MCF 10A (cell line): ENCODE measurements at places on chromosomes 4 and X.

DNA sequence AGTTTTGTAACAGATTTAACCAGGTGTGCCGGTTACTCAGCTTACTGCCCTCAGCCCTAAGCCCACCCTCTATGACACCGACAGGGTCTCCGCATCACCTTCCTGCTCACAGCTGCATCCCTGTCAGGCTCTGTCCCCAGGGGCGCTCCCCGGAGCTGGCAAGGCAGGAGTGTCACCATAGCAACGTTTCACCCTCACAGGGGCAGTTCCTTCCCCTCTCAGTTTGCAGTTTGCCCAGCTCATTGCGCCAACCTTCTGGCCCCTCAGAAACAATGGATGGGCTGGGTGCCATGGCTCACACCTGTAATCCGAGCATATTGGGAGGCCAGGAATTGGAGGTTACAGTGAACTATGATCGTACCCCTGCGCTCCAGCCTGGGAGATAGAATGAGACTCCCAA is 42.6 kb downstream of the RGS12 start:
- no peak for DNase-seq

GRCh38 chr4:69823481-69824186 is 36.3 kb downstream of the SULT1E1 start:
- peak; percentile 65 for DNase-seq

- no peak for DNase-seq
Observed at GRCh38 chr4:28277931-28278330, 1417.3 kb downstream of the STIM2 start.

- DNase-seq = no peak
Observed at GRCh38 chrX:38225093-38225492, 4.4 kb upstream of the SRPX start.

- DNase-seq = no peak
Observed at GRCh38 chr4:4704267-4704666, 155.2 kb upstream of the MSX1 start.

DNA sequence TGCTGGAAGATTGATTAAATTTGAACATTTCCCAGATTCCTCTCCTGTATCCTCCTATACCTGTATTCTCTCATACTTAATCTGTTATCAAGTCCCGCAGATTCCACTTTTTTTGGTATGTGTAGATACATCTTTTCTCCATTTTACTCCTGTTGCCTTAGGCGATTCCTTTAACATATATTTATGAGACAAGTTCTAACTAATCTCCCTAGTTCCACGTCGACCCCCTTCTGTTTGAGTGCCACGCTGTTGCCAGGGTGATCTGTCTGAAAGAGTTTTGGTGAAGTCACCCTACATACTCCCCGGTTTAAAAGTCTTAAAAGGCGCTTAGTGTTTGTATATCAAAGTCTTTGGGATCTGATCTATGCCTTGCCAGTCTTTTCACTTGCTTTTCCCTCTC is 2.4 kb downstream of the HNRNPH2 start:
- DNase-seq = no peak

GRCh38 chr4:4857809-4858508 is 1.5 kb upstream of the MSX1 start:
- no peak for DNase-seq

DNA sequence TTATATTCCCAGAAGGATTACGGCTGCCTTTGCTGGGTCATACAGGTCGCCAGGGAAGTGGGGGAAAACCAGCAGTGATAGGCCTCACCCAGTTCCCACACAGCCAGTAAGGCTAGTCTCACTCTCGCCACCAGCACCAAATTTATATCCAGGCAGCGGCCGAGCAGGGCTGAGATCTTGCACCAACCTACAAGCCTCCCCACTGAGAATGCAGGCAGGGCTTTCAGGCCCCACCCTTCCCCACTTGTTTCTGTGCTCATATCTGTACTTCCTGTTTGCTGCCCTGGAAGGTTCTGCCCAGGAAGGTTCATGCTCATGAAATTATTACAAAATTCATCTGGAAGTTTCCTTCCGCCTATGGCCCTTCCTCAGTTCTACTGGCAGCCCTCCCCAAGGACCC is 179.7 kb downstream of the STIM2 start:
- DNase-seq = no peak

- DNase-seq = peak; percentile 79
Observed at GRCh38 chrX:24395775-24396174, 35.3 kb downstream of the SUPT20HL1 start.

- no peak for DNase-seq
Observed at GRCh38 chr4:57110640-57111511, 691 bp upstream of the IGFBP7 start.

GRCh38 chrX:74242484-74243138 is 61.4 kb upstream of the ZCCHC13 start:
- DNase-seq = no peak

DNA sequence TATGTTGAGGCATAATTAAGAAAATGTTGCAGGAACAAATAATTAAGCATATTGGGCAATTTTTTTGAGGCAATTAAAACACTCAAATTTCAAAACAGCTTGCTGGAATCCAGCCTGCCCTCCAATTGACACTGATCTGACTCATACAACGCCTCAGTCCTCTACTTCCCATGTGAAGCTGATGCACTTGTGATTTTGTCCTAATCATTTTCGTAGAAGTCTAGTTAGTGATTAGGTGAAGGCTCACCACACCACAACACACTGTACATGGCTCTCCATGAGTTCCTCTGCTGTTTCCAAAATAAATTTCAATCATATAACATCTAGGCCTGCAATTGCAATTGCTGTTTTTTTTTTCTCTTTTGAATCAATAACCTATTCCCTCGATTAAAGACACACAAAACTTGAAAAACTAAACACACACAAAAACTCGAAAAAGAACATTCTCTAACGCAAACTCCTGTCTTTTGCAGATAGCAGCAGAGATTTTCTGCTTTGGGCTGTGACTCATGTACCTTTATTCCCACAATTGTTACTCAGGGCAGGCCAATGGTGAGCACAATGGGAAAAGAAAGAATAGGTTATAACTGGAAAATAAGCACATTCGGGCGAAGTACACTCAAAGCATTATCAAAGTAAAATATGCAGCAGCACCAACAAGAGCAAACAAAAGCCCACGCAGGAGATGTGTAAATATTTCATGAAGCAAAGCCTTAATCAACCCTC is 1.7 kb downstream of the GPRIN3 start:
- DNase-seq = peak; percentile 64

DNA sequence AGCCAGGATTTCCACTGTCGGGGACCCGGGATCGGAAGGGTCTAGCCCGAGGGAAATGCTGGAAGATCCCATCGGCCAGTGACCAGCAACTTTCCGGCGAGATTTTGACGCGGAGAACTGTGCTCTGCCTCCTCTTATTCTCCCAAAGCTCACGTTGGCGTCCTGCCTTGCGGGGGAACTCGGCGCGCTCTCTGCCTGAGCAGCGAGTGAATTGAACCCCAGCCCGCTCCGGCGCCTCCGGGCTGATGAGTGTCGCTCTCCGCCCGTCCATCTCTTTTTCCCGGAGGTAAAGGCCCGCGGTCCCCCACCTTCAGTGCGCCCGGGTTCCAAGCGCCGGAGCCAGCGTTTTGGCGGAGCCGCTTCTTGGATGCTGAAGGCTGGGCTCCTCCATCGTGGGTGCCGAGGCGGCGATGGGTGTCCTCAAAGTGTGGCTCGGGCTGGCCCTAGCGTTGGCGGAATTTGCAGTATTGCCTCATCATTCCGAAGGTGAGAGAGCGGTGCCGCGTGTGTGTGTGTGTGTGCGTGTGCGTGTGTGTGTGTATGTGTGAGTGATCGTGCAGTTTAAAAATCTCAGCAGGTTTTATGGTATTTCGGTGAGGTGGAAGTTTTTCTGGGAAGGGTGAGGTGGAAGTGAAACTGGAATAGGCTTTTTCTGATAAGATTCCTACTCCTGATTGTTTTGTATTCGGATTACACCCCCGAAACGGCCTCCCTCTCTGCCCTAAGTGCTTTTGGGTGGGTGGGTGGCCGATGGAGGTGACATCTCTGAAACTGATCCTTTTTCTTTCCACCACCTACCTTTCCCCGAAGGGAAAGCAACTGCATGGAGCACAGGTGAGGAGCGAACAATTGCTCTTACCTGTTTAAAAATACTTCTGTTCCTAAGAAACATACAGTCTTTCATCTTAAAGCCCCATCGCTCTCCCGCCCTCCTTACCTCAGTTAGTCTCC is 752 bp downstream of the FRAS1 start:
- DNase-seq = peak; percentile 65

DNA sequence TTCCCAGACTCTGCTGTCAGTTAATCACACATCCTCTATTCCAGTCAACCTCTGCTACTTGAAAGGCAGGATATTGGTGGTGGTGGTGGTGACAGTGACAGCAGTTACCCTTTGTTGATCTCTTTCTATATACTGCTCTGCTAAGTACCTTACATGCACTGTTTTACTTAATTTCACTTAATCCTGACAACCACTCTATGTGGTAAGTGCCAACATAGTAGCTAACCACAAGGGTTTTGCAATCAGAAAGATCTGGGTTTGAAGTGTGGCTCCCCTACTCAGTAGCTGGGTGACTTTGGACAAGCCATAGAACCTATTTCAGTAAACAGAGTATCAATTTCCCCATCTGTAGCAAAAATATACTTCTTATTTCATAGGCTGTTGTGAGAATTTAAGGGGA is 24.2 kb upstream of the F9 start:
- DNase-seq = no peak

DNA sequence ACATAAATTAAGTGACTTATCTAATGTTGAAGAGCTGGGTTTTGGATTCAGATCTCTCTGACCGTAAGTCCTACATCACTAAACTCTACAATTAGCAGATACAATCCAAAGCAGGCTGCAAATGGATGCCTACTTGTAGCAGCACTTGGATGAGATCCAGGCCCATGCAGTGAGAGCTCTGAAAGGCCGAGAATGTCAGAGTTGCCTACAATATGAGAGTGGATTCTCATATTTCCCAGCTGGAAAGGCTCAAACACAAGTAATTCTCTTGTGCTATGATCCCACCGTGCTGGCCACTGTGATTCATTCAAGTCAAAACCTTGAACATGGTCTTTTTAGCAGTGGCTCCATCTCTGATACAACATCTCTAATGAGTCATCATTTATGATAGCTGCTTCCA is 125.4 kb upstream of the CHRDL1 start:
- DNase-seq = no peak

DNA sequence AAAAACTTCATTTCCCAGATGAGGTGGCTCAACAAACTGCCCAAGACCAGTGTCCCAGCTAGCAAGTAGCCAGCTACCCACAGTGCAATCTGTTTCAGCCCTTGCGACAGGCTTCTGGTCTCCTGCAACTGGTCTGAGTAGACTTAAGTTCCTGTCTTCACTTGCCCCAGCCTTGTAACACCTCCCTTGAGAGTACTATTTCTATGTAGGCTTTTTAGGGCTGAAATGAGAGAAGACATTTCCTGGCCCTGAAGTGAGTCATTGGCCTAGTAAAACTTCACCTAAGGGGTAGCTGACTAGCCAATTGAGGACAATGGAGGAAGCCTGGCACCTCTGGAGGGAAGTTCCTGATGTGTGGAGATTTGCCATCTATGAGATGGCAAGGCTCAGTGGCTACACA is 80.1 kb upstream of the STIM2 start:
- peak; percentile 94 for DNase-seq

DNA sequence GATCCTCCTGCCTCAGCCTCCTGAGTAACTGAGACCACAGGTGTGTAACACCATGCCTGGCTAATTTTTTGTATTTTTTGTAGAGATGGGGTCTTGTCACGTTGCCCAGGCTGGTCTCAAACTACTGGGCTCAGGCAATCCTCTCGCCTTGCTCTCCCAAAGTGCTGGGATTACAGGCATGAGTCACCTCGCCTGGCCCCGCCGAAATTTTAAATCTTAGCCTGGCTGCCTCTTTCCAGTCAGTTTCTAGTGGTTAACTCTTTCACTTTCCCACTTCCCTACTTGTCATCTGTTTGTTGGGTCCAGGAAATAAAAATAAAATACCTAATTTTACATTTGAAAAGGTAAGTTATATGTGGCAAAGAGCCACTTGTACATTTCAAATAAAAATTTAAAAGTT is 62.4 kb downstream of the TMEM165 start:
- peak; percentile 71 for DNase-seq

DNA sequence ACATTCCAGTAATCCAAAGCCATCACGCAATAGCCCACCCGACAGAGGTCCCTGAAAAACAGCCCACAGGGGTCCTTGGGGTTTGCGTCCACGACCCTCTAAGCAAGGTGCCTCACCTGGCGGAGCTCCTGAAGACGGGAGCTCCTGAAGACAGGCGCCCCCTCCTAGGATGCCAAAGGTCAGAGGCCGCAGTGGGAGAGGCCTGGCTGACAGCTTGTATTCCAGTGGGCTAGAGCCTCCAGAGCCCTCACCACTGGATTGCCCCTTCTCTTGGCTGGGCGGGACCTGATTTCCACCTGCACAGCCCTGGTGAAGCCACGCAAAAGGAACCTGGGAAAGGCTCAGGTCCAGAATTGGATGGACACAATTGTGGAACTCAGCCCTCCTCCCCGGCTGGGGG is 29.7 kb upstream of the WFS1 start:
- no peak for DNase-seq

- DNase-seq = no peak
Observed at GRCh38 chr4:169253113-169253671, 17.6 kb downstream of the SH3RF1 start.

GRCh38 chr4:187256897-187257296 is 533.2 kb upstream of the FAT1 start:
- DNase-seq = no peak

DNA sequence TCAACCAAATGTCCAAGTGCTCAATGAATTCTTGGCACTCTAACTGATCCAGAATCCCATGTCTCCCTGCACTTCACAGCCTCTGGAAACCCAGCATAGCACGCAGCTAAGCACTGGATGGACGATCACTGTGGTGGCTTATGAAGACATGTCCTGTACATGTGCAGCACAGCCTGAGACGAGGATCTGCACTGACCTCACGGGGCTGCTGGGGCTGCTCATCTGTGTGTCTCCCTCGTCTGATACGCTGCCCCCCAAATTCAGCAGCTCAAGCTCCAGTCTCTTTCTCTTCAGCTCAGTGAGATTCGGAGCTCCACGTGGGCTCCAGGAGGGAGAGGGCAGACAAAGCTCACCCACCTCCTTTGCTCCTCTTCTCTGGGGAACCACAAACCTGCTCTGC is 126.9 kb downstream of the CPZ start:
- no peak for DNase-seq

GRCh38 chrX:153773741-153774575 is 6.9 kb upstream of the SRPK3 start:
- no peak for DNase-seq

- DNase-seq = no peak
Observed at GRCh38 chr4:47349326-47349725, 114.2 kb downstream of the COMMD8 start.

DNA sequence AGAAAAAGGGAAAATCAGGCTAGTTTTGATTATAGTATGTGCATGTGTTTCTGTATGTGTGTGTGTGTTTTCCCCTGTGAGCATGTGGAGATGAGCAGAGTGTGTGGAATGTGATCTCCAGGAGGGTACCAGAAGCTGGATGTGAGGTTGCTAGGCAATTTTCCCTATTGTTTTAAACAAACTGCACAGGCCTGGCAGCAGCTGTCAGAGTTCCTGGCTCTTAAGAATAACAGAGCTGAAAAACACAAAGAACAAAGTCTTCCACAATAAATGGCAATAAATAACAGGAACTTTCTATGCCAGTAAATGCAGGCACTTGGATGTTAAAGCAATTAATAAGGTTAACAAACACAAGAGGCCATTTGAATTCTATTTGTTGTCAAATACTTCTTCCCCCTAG is 344.6 kb upstream of the CTSO start:
- no peak for DNase-seq

- peak; percentile 24 for DNase-seq
Observed at GRCh38 chr4:762211-763190, 56.9 kb downstream of the PCGF3 start.

GRCh38 chr4:38560768-38561558 is 103.0 kb upstream of the KLF3 start:
- DNase-seq = peak; percentile 20

GRCh38 chr4:13262816-13263215 is 221.3 kb downstream of the RAB28 start:
- no peak for DNase-seq
